ENCODE measurements at places on chromosomes 6 and 20.
A peak's percentile ranks its signal among the peaks of the same experiment; 100 is the strongest.

- no peak for DNase-seq
Observed at GRCh38 chr6:31470801-31471200, 27.1 kb upstream of the MICB start.

DNA sequence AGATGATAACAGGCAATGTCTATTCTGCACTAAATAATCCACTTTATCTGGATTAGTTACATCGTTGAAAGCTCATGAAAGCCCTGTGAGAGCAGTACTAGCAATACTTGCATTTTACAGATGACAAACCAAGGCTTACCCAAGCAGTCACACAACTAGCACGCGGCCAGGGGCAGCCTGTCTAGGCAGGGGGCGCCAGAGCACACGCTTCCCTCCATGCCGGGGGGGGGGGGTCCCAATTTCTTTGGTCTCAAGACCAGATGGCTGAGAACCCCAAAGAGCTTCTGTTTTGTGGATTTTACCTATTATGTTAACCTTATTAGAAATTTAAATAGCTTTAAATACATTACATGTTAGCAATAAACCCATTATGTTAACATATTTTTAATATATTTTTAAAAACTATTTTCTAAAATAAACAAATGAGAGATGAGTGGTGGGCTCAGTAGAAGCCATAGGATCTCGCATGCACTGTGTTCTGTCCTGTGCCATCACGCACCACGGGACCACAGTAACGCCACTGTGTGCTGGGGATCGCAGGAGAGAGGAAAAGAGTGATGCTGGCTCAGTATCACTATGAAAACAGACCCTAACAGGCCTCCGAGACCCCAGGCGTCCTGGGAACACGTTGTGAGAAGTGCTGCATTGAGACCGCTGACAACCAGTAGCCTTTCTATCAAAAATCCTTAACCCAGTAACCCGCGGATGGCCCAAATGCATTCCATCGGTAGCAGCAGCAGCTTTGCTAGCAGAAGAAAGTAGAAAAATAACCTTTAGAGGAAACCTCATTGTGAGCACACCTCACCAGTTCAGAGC, 5.3 kb upstream of the PRR18 start:
- no peak for DNase-seq

DNA sequence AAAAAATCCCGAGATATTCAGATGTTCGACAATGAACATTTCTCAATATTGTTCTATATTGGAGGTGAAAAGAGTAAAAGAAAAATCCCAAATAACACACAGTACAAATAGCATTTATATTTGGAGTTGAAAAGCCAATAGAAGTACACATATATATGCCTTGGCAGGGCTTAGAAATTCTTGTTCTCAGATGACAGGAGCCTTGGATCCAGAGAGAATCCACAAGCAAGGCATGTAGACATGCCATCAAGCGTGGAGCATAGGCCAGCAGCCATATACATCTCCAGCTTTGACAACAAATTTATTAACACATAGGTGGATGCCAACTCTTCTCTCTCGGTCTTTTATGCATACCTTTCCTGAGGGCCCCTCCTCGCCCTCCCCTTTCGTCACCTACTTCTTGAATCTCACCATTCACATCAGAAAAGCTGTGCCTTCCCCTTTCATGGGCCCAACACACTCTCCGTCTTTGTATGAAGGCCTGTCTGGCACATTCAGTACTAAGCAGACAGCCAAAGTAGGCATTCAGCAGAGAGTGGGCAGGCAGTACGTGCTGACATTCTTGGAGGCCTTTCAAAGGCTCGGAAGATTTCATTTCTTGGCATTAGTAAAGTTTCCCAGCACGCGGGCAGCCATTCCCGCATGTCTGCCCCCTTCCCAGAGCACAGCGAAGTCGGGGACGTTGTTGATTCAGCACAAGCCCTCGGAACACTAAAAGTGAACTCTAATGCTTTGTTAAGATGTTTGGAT, 18.2 kb downstream of the NEDD9 start:
- no peak for DNase-seq

DNA sequence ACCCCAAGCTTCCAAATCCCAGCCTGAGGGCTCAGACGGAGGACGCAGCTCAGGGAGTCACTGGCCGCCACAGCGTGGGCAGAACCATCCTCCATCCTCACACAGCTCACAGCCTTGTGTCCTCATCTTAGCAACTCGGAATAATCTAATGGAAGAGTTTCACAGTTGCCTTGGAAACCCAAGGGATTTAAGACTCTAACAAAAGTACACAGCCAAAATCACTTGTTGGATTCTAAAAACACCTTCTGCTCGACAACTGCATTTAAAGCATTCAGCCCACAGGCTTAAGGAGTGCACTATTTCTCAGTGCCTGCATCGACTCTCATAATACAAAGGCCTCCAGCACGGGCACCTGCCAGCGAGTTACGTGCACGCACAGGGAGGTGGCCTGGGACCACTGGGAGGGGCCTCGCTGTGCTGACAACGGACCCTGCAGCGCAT, 45.4 kb downstream of the ZBTB46 start:
- no peak for DNase-seq

- DNase-seq: no peak
Observed at GRCh38 chr6:111994791-111995190, 59.1 kb upstream of the CCN6 start.

DNA sequence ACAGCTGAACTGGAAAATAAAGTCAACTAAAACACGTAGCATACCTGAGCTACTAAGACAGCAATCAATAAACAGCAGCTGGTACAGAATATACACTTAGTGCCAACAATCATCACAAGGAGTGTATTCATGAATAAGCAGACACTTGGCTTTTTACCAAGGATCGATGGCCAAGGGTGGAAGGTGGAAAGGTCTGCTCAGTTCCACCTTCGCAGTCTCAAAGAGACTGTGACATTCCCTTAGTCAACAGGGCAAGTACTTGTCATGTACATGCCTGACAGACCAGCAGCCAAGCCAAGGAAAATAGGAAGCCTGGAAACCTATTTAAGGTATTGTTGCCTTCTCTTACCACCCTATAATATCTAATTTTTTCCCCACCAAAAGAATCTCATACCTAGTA, 21.4 kb downstream of the HBS1L start:
- DNase-seq: no peak

DNA sequence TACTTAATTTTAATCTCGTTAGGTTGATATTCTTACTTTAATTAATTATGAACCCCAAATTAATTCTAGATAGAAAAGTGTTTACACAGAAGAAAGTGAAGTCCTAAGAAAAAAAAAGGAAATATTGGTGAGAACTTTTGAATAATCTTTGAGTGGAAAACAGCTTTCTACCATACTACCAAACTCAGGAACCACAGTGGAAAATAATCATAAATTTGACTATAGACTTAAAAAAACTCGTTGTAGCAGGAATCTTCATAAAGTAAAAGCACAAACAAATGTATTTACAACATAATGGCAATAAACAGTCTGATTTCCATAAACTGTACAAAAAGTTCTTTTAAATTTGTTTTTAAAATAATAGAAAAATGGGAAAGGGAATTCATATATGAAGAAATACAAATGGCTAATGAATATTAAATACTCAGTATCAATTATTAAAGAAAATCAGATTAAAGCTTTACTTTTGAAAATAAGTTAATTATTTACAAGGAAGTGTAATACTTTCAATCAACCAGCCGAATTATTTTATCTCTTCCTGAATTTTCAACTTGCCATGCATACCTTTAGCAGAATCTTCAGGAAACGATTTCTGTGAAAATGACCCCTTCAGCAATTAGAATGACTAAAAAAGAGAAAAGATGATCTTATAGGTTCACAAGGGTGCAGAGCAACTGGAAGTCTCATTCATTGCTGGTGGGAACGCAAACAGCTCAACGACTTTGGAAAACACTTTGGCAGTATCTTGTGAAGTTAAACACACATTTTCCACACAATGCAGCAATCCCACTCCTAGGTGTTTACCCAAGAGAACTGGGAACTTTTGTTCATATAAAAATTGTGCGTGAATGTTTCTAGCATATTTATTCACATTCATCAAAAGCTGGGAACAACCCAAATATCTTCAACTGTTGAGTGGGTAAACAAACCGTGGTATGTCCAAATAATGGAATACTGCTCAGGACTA, 38.5 kb upstream of the BMP6 start:
- no peak for DNase-seq

GRCh38 chr6:142929751-142930358, 15.1 kb downstream of the HIVEP2 start:
- no peak for DNase-seq

- DNase-seq: no peak
Observed at GRCh38 chr20:21102603-21103311, 3.4 kb downstream of the LINC00237 start.

DNA sequence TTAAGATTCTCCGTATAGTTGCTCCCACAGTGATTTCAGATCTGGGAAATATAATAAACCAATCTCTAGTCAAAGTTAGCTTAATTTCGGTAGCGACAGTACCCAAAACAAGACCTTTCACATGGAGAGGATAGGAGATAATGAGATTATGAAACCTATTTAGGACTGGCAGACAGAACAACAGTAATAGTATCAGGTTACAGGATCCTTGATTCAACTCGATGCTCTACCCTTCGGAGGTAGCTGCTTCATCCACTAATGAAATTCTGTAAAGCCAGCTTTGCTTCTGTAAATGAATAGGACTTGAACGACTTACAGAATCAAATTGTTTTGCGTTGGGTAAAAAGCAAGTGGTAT, 534 bp upstream of the AKIRIN2 start:
- peak; percentile 59 for DNase-seq

DNA sequence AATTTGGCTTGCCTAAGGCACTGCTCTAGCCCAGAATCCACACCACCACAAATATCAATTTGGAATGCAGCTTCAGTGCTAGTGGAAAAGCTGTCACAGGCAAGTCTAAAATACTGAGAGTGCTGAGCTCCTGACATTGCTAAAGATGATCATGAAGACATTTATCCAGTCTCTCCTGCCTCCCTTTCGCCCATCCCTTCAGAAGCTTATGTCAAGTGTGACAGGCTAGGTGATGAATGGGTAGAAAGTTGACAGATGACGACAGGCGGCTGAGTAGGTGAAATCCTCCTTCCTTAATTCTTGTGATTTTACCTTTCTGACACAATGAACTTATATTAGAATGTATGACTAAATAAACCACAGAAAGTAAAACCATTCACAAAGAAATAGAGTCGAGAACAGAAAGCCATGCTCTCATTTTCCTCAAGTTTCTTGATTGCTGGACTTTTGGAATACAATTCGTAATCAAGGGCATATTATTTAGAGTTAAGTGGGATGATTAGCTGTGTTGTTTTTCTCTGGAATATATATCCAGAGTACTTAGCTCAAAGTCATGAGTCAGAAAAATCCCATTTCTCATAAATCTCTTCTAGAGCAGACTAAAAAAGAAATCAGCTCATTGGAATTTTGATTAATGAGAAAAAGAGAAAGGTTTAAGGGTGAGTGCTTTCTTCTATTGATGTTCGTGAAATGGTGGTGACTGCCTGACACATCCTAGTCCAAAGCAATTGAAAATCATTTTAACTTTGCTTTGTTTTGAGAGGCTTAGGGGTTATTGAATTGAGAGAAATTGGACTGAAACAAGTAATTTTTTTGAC, 1228.2 kb upstream of the CITED2 start:
- no peak for DNase-seq

GRCh38 chr6:46276576-46277142, 105.9 kb upstream of the ENPP5 start:
- no peak for DNase-seq

GRCh38 chr6:12602951-12603672, 113.5 kb upstream of the PHACTR1 start:
- peak; percentile 56 for DNase-seq

- no peak for DNase-seq
Observed at GRCh38 chr6:6784514-6785162, 196.1 kb downstream of the LY86 start.

DNA sequence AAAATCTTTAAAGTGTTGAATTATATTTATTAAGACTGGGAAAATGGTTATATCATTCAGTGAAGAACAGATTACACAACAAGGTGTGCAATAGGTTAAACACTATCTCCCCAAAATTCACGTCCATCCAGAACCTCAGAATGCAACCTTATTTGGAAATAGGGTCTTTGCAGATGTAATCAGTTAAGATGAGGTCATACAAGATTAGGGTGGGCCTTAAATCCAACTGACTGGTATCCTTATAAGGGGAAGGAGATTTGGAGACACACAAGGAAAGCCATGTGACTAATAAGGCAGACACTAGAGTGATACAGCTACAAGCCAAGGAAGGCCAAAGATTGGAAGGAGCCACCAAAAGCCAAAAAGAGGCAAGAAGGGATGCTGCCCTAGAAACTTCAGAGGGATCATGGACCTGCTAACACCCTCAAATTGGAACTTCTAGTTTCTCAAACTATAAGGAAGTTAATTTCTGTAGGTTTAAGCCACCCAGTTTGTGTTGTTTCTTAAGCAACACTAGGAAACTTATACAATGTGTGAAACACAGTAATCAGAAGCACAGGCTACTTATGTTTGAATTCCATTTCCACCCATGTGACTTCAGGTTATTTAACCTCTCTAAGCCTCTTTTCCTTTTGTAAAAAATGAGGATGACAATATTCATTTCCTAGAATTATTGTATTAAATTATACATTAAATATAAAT, 16.9 kb downstream of the ILRUN start:
- DNase-seq: no peak

DNA sequence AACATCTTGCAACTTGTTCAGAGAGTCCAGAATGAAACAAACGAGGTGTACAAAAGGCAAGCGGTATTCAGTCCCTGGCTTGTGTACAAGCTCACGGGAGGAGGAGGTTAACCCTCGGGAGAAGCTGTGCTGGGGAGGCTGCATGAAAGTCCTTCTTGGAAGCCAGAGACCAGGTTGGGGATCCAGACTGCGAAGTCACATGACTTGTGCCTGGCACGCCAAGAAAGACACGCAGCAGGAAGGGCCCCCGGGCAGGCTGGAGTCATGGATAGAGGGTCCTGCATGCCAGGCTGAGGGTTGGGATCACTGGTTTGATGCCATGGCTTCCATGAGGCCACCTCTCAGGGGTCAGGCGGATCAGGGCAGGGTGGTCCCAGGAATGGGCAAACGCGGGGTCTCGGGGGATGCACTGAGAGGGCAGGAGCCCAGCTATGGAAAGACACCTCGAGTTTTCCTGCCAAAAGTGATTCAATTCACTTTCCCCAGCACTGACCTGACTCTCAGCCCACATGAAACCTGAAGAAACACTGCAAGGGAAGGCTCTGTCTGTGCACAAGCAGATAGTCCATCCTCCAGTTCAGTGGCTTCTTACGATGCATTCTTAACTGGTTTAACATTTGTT, 79.4 kb downstream of the DLL1 start:
- DNase-seq: no peak

- peak; percentile 35 for DNase-seq
Observed at GRCh38 chr6:156886409-156886808, 109.2 kb downstream of the ARID1B start.

GRCh38 chr20:58450254-58450653, 61.2 kb downstream of the VAPB start:
- no peak for DNase-seq

DNA sequence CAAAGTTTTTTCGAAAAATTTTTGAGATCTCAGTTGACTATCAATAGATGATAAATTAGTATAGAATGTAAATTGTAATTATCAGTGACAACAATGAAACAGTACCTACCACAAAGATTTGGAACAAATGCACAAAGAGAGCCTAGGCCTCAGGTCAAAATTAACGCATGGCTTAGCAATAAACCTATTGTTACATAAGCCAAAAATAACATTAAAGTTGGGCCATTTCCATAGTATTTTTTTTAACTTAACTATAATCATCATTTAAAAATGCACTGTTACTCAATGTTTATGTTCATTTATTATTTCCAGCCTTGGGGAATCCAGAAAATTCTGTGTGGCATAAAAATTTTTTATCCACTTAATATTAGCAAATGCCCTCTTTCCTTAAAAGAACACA, 117.0 kb downstream of the EPB41L2 start:
- DNase-seq: no peak

- DNase-seq: no peak
Observed at GRCh38 chr6:136510299-136510698, 39.9 kb downstream of the MAP7 start.
